CD8-positive, alpha-beta T cell (primary cell): ENCODE measurements at places on chromosomes 16 and 17.

DNA sequence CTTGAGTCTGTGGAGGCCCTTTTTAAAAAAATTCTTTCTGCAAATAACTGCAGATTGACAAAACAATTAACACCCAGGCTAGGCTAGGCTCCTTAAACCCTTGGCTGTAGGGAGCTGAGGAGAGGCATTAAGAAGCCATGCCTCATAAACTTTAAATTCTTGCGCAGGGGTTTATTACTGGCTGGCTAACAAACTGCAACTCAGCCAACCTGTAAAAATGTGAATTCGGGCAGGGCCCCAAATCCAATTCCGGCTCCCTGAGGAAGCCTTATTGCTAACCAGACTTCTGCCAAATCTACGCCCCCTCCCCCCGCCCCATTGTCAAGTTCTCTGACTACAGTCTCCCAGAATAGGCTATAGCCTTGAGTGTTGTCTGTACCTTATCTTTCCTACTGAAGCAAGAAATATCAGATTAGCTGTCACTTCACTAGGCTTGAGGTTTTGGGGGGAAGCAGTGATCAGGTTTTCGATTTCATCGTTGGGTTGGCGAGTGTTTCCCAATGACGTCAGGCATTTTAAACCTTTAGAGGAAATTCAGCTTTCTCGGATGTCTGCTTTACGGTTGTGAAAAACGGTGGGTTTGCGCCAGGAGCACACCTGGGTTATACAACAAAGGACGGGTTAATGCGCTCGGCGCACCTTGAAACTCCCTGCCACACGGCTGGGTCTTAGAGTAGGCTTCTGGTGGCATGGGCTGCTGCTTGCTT, 2.0 kb downstream of the CDH3 start:
- no peak for DNase-seq

GRCh38 chr17:63613663-63614062, 8.6 kb upstream of the MAP3K3 start:
- DNase-seq, result no peak

DNA sequence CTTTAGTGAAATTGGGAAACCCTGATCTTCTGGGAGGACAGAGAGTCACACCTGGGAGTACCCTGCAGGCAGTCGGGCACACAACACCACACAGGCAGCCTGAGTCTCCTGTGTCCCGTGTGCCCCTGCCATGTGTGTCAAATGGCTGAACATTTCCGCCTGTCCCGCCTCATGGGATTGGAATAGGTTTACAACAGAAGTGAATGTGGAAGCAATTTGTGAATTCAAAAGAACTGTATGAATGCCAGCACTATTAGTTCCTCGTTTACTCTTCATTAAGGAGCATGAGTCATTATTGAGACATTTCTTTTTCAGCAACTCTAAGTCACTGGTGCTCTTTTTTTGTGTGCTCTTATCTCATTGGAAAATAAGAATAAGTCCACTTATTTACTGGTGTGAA, 226.5 kb downstream of the PMP22 start:
- DNase-seq, result no peak

DNA sequence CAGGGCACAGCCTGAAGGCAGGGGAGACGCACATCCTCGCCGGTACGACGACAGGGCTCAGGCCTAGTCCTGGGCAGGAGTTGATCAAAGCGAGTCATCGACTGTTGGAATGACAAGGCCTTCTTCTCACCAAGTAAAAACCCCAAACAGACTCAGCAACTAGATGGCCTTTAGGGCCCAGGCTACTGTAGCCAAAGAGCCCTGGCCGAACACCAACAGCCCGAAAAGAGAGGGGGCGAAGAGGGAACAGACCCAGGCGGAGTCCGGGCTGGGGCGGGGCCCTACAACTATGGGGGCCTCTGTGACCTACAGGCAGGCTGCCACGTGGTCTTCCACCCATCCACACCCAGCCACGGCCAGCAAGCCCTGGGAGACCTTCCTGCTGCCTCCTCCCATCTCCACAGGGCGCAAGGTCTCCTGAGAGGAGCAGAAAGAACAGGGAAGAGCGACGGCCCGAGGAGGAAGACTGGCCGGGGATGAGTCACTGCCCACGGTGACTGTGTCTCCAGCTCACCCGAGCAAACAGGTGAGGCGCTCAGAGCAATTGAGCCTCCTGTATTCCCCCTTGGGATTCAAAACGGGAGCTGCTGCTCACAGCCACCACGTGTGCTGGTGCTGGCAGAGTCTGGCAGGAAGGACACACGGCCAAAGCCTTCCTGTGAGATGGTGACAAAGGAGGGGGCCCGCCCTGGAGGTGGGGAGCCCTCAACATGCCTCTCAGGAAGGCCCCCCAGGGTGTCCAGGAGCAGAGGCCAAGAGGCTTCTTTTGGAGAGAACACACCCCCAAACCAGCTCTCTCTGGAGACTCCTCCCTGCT, 17.7 kb downstream of the SLC16A3 start:
- no peak for DNase-seq

DNA sequence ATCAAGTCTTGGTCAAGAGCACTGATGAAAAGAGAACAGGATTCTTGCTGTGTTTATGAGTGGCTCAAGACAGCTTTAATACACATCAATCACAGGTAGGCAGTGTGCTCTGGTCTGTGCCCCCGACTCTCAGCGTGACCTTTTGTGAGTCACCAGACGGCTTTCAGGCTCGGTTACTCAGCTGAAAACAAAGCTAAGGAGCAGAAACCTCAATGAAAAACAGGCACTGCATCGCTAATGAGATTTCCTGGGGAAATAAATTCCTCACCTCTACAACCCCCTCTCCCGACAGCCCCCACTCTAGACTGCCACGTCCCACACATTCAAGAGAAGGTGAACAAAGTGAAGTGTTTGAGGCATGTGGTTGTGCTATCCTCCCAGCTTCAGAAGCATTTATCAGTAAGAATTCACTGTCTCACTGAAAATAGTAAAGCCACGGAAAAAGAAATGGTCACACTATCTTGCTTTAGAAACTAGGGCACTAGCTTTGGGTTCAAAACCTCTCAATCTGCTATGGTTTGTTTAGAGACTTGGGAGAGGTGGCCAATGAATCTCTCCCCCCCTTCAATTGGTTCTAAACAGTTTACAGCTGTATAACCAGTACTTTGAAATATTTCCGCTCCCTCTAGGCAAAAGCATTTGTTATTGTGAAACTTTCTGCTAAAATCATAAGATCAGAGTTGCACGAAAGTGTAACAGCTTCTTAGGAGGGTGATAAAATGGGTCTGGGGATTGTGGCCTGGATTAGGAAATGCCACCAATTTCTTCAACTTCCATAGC, 199.5 kb upstream of the PMFBP1 start:
- no peak for DNase-seq

DNA sequence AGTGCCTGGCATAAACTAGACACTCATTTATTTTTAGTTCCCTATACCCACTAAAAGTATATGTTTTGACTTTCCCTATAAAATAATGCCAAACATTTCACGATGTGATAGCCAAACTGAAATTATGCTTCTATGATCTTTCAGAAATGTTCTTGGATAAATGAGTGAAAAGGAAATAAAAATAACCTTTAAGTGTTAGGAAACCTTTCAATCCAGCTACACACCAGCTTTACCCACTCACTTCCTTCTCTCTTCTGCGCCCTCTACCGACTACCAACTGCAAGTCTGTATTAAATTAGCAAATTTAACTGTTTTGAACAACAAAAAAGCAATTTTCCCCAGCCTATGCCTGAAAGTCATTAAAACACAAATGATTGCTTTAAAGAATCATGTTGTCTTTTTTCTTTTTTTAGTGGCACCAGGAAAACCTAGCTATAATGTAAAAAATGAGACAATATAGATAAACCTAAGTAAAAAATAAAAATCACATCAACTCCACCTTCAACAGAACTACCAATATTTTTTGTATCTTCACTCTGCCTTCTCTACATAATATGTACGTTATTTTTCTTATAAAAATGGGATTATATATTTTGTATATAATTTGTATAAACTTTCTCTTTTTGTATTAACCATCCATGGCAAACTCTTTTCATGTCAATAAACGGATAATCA, 13.2 kb upstream of the TMEM100 start:
- DNase-seq, result no peak
